AG09309 (cell line): ENCODE measurements at places on chromosomes 1 and 21.
A peak's percentile ranks its signal among the peaks of the same experiment; 100 is the strongest.

- DNase-seq, result peak; percentile 59
These were observed 62.1 kb upstream of the S1PR1 start for GRCh38 chr1:101174722-101175121.

DNA sequence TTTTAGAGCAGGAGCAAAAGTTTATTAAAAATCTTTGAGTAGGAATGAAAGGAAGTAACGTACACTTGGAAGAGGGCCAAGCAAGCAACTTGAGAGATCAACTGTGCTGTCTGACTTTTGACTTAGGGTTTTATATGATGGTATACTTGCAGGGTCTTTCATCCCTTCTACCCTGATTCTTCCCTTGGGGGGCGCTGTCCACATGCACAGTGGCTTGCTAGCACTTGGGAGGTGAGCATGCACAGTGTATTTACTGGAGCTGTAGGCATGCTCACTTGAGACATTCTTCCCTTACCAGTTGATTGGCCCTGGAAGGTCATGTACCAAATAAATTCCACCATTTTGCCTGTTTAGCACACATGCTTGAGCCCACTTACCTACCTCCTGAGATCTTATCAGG is 1001.3 kb upstream of the ADGRL2 start:
- no peak for DNase-seq

GRCh38 chr21:28298251-28298672 is 694.4 kb downstream of the LTN1 start:
- no peak for DNase-seq

GRCh38 chr21:19236209-19236608 is 832.6 kb upstream of the TMPRSS15 start:
- DNase-seq, result no peak
